ENCODE measurements at places on chromosomes 2 and 18.

DNA sequence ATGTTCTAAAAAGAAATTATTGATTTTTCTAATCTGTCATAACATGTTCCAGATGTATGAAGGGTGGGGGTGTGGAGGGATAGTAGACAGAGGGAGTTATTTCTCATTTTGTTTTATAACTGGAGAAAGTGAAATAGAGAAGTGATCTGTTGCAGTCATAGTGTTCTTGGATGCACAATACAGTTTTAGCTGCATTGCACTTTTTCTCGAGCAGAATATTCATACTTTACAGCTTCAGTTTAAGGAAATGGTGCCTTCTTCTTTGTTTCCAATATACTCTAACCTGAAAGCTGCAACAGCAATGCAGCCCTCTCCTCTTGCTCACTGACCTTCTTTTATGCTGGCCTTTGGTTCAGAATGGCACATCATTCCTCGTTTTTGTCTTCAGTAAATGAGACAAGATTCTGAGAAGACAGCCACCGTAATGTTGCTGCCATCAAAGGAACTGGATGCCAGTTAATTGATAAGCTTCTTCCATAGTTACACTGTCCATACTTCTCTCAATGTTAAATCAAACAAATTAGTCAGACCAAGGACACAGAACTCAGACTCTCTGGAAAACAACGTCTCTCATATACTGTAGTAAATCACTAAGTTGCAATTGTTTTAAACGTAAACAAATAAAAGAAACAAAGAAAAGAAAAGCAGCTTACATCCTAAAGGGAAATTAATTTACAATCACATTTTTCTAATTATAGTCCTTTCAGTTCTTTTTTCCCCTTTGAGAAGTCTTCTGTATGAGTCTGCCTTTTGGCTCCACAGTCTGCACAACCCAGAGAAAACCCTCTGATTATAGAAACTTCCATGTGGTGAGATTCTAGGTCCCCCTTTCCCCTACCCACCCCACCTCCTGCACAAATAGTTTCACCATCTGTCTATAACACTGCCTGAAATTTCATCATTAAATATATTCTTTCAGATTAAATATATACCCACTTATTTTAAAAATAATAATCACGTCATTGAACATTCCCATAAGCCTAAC lies 97.4 kb upstream of the UGP2 start:
- no peak for DNase-seq

DNA sequence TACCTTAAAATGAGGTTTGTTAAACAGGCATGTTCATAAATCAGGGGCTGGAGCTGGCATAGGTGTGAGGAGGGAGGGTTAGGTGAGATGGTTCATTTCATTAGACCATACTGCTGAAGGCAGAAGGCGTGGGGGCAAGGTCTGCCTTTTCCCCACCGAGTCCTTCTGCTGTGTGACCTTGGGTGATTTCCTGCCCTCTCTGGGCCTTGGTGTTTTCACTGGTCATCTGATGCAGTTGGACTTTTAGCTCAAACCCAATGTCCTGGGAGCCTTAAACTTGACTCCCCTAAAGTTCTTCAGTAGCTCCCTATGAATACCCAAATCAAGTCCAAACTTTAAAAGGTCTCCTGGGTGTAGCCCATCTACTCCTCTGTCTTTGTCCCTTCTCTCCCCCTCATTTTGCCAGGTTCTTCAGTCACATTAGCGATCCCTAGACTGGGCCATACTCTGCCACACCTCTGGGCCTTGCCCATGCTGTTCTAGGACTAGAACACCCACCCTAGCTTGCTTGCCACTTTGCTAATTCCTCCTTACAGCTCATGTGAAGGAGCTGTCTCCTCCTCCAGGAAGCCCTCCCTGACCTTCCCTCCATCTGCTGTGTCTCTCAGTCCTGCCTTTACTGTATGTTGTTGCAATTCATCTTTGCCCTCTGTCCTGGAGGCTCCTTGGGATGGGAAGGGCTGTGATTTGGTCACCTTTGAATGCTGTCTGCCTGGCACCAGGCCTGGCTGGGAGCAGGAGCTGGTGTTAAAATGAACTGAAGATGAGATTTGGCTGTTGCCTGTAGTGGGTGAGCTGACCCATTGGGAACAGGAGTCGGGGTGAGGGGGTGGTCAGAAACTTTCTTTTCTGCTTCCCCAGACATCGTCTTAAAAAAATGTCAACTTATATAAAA lies 85.4 kb upstream of the HS6ST1 start:
- no peak for DNase-seq

- DNase-seq = no peak
Observed at GRCh38 chr2:85674417-85674816, 6.4 kb upstream of the SFTPB start.

DNA sequence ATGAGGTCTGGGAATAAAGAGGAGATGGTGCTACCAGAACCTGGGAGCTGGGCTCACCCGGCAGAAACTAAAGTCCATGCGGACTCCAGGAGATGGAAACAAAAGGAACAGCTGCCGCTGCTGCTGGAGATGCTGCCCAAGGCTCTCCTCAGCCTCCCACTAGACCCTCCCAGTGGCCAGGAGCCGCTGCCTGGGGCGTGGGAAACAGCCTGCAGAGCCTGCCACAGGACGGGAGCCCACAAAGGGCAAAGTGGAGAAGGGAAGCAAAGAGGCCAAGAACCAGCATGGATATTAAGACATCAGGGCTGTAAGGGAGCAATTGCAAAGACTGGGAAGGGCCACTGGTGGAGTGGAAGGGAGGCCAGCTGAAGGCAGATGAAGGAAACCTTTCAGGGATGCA lies 179.6 kb downstream of the NCK2 start:
- DNase-seq = no peak

DNA sequence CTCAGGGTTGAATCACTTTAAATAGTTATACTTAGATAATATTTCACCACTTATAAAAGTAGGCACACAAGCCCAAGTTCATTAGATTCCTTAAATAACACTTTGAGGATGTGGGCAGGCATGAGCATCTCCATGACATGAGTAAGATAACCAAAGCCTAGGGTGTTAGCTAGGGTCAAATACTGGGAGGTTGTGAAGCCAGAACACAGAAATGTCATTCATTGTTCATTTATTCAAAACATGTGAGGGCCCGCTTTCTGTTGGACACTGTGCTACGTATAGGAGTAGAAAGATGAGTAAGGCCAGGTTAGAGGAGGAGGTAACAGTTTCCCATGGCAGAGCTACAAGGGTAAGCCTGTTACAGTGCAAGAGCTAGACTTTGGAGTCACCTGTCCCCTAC lies 93.5 kb upstream of the NEDD4L start:
- no peak for DNase-seq

DNA sequence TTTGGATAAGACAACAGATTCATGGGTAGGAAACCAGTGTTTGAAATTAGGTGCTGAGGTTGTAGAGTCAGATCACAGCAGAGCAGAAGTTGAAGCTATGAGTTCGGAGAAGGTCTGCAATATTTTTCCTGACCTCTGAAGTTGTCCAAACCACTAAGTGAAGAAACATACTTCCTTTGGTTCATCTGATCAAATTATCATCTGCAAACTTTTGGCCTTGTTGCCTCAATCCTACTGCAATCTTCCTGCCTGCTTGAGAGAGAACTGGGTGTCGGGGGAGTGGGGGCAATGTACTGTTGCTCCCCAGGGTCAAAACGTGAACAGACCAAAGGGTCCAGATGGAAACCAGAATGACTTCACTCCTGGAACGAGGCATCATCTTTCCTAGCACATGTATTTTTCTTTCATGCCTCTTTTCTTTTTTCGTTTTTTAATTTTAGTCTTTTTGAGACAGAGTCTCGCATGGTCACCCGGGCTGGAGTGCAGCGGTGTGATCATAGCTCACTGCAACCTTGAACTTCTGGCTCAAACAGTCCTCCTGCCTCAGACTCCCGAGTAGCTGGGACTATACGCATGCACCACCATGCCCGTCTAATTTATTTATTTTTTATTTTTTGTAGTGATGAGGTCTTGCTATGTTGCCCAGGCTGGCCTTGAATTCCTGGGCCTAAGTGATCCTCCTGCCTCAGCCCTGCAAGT lies 42.7 kb downstream of the RAB31 start:
- DNase-seq = no peak

- DNase-seq = no peak
Observed at GRCh38 chr2:53051157-53051556, 716.4 kb upstream of the CHAC2 start.

DNA sequence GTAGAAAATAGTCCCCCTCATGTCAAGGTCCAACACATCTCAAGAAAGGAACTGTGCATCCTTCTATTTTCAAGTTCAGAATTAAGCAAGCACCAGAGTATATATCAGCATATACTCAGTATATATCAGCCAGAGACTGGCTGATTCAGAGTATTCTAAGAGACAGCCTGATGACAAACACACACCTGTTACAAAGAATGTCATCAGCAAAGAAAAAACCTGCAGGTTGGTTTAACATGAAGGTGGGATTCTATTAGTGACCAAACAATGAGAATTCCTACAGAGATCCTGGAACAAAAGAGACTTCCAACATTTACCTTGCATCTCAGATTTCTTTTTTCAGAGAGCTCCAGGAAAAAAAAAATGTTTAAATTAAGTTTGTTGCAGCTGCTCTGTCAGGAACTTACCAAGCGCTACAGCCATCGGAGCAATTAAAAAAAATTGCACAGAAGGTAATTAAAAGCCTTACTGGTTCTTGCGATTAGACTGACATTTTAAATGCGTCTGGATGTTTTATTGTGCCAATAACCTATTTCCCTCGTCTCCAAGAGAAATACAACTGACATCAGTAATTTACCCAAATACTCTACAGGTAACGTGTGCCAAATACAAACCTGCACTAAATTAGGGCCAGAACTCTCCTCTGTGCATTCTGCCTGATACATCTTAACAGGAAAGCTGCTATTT lies 218.1 kb downstream of the HNMT start:
- DNase-seq = no peak

- DNase-seq = no peak
Observed at GRCh38 chr18:31558567-31558966, 33.1 kb upstream of the TTR start.

DNA sequence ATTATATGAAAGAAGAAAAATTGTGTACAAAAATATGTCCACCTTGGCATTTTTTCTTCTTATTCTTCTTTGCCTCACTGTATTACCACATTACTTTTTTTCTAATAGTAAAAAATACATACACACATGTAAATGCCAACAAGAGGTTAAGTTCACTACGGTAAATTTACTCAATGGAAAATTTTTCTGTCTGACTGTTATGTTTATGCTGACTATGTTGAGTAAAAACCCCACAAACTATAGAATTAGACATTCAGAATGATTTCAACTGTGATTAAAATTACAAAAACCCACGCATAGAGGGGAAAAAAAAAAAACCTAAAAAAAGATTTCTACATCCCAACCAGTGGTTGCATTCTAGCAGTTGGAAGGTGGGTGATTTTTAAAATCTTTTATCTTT lies 5.4 kb downstream of the GPR55 start:
- DNase-seq = no peak

- no peak for DNase-seq
Observed at GRCh38 chr2:37561615-37562569, 109.5 kb downstream of the CDC42EP3 start.

GRCh38 chr2:144508172-144508851 lies 11.6 kb downstream of the ZEB2 start:
- DNase-seq = no peak

GRCh38 chr2:122236925-122237324 lies 481.5 kb downstream of the TSN start:
- DNase-seq = no peak

- DNase-seq = no peak
Observed at GRCh38 chr2:23256643-23257042, 128.3 kb upstream of the KLHL29 start.

All from stimulated activated CD8-positive, alpha-beta memory T cell treated with anti-CD3 and anti-CD28 coated beads, Interleukin-12 subunit alpha, Interleukin-12 subunit beta, amount 100 ng/mL, for 1 hour (primary cell).